Naive thymus-derived CD8-positive, alpha-beta T cell (primary cell): ENCODE measurements at places on chromosomes 6 and 20.

DNA sequence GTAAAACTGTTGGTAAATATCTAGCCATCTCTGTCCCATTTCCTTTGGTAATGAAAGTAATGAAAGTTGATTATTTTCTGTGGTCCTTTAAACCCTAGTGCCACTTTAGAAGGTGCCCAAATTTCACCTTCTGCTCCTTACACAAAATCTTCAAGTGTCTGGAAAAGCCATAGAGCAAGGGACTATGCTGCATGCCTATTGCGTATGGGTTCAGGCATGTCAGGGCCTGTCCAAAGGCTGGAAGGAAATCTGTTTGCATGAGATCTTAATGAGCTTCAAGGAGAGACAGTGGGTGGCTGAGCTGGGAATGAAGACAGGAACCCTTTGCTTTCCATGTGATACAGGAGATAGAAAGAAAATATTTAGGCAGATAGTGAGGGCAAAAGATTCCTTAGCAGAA is 66.6 kb upstream of the CCN6 start:
- no peak for DNase-seq

DNA sequence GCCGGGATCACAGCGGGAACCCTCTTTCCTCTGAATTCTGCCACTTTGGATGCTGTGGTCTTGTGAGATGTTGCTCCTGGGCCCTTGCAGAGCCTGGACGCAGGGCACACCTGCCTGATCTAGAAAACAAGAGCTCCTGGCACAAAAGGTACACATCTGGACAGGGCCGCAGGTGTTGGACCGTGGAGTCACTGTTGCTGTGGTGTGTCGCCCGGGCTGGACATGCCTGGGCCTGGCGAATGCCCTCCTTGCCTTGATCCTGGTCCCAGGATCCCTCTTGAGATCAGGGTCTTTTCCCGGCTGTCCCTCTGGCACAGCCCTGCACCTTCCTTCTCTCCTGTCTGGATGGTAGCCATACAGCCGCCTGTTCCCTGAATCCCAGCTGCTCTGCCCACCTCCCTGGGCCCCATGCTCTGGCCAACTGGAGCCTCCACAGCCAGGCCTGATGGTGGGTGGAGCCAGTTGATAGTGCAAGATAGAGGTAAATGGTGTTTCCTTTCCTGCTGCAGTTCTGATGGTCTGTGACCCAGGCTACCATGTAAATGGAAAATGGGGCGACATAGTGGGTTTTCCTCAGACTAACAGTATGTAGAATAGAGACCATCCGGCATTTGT is 5.0 kb downstream of the FOXP4 start:
- no peak for DNase-seq

DNA sequence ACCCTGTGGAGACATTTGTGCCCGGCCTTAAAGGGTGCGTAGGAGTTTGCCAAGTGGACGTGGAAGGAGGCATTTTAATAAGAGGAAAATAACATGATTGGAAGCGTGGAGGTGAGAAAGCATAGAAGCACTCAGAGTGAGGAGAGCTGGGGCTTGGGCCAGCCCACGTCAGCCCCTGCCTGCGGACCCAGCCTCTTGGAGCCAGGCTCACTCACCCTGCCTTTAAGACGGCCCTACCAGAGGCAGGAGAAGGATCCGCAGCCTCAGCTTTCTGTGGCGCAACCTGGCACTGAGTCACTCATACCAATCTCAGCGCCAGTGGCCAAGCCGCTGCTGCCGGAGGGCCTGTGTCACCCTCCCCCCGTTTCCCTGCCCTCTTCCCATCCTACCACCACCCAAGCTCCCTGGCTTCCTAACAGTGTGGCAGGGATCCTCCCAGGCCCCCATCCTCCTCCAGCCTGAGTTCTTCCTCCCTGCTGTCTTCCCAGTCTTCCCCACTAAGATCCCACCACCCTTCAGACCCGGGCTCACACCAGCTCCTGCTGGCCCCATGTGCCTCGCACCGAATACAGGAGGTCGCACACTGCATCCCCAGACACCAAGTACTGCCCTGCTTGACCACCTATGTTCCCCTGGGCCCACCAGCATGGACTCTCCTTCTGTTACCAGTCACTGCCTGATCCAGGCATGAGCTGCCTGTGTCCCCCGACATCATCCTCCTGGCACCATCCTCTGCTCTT is 285.2 kb downstream of the UST start:
- DNase-seq, result no peak

- DNase-seq, result no peak
These were observed 55.1 kb downstream of the CDS2 start for GRCh38 chr20:5181958-5182357.

DNA sequence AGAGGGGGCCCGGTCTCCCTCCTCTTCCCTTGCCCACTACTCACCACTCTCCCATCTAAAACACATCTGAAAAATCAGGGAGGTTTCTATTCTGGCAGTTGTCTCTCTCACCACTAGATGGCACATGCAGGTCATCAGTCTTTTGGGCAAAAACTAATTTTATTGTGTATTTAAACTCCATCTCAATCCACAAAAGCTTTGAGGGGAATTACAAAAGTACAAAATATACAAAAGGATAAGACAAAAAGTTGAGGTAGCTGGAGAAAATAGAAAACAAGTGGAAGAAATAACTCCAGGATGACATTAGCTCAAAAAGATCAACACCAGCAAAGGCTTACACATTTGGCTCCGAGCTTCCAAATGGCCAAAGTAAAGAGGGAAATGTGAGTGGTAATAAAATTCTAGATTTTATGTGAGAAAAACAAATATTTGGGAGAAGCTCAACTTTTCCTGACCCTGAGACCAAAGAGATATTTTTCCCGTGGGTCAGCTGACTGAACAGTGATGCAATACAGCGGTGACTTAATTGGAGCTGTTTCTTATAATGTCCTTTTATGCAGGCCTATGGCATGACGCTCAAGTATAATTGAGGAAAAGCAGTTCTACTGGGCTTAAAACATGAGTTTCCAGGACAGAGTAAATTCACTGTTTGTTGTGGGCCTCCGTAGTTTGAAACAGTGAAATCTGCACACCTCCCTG is 79.8 kb upstream of the CHD6 start:
- DNase-seq, result peak; percentile 41

DNA sequence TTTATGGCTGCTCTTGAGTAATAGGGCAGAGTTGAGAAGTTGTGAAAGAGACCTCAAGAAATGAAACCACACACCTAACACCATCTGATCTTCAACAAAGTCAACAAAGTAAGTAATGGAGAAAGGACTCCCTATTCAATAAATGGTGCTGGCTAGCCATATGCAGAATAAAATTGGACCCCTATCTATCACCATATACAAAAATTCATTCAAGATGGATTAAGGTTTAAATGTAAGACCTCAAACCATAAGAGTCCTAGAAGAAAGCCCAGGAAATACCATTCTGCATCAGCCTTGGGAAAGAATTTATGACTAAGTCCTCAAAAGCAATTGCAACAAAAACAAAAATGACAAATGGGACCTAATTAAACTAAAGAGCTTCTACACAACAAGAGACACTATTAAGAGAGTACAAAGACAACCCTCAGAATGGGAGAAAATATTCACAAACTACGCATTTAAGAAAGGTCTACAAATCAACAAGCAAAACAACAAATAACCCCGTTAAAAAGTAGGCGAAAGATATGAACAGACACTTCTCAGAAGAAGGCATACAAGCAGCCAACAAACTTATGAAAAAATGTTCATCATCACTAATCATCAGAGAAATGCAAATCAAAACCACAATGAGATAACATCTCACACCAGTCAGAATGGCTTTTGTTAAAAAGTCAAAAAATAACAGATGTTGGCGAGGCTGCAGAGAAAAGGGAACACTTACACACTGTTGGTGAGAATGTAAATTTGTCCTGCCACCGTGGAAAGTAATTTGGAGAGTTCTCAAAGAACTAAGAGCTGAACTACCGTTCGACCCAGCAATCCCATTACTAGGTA is 4.0 kb downstream of the MAP3K5 start:
- DNase-seq, result peak; percentile 35
